NCI-H524 (cell line): ENCODE measurements at places on chromosomes 6 and 20.
A peak's percentile ranks its signal among the peaks of the same experiment; 100 is the strongest.

GRCh38 chr20:4195499-4195898 is 180.1 kb upstream of the RNF24 start:
- peak; percentile 30 for DNase-seq

DNA sequence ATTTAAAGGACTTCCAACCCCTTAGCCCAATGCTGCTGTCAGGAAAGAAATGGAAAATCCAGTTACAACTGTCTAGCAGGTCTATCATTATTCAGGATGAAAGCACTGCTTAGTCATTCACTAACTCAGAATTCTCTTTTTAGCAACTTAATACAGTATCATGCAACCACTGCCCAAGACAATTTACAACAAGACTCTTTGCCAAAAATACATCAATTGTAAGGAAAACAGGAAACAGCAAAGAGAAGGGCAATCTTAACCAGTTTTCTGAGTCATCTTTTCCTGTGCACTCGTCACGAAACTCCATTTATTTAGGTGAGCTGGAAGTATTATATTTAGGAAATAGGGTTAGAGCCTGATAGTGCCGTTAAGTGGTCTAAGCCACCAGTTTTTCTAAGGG is 1197.7 kb upstream of the CITED2 start:
- DNase-seq = no peak

GRCh38 chr20:61734733-61735502 is 330.8 kb downstream of the TAF4 start:
- DNase-seq = no peak

GRCh38 chr6:7451326-7451725 is 61.7 kb downstream of the RIOK1 start:
- DNase-seq = no peak

GRCh38 chr6:42294759-42295158 is 77.1 kb upstream of the MRPS10 start:
- no peak for DNase-seq

GRCh38 chr20:59144831-59145196 is 18.8 kb upstream of the ZNF831 start:
- no peak for DNase-seq

DNA sequence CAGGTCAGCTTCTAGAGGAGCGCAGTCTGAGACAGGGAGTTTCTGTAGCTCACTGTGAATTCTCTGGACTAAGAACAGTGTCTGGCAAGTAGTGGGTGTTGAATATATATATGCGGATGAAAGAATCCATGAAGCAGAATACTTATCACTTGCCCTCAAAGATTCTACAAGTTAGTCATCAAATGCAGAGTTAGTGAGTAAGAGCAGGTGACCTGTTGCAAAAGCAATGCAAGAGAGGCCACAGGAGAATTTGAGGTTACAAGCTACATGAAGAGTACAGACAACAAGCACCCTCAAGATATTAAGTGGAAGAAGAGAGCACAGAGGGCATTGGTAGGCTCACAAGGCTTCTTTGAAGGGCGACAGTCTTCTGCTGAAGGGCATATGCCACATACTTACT is 103.4 kb upstream of the BTBD3 start:
- DNase-seq = no peak

- DNase-seq = no peak
Measured at GRCh38 chr20:41318271-41318649, 729 bp upstream of the ZHX3 start.

- DNase-seq = no peak
Measured at GRCh38 chr6:115969207-115969929, 91.3 kb downstream of the FRK start.

DNA sequence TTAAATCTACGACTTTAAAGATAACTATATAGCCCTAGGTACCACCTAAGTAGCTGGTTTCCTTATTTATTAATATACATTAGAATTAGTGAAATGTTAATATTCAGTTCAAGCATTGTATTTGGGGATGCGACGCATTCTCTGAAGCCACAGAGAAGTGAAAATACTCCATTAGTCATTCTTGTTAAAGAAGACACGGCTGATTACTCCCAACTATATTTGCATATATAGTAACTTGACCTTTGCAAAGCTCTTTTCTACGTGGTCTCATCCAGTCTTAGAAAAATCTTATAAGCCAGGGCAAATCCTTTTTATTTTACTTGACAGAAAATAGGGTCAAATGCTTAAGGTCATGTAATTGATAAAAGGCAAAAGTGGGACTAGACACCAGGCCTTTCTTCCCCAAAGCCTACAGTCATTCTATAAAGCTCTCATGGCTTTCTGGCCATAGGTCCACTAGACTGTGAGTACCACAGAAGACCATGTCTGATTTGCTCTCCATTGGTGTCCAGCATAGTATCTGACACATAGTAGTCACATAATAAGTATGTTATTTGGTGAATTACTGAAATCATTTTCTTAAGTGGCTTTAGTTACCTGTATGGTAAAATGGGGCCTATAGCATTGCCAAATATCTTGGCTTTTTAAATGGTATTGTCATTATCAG is 11.3 kb downstream of the ZHX3 start:
- no peak for DNase-seq

DNA sequence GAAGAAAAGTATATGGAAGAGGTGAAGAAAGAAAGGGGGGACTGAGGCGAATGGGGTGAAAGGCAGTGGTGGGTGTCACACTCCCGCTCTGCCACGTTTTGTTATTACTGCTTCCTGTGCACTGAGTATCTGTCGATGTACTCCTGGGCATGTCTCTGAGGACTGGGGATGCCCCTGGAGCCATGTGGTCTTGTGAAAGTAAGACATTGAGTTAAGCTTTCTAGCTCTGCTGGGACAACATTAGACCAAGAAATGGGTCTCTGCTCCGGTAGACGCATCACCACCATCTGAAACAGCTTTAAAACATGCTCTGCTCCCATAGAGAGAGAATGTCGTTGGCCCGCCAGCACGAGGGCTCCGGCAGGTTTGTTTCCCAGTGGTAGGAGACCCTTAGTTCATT is 40.0 kb downstream of the IRF4 start:
- no peak for DNase-seq

DNA sequence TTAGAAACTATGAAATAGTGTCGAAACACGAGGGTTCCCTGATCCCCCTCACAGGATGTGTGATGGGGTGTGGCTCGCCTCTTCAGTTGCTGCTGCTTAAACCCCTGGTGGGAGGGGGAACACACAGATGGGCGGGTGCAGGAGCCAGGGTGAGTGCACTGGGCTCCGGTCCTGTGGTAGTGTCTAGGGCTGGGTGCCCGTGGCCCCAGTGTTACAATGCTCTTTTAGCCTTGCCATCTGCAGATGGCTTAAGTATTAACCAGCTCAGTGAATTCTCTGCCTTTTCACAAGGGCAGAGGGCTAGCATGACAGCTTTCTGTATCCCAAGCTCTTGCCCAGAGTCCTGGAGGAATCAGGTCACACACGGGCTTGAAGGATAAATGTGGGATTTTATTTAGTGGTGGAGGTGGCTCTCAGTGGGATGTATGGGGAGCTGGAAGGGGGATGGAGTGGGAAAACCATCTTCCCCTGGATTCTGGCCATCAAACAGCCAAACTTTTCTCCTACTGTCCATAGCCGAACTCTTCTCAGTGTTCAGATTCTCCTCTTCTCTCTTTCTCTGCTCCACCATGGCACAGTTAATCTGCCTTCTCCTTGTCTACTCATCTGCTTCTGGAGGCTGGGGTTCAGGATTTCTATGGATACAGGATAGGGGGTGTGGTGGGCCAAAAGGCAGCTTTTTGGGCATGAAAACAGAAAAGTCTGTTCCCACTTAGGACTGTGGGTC is 659.0 kb downstream of the EPM2A start:
- peak; percentile 62 for DNase-seq

DNA sequence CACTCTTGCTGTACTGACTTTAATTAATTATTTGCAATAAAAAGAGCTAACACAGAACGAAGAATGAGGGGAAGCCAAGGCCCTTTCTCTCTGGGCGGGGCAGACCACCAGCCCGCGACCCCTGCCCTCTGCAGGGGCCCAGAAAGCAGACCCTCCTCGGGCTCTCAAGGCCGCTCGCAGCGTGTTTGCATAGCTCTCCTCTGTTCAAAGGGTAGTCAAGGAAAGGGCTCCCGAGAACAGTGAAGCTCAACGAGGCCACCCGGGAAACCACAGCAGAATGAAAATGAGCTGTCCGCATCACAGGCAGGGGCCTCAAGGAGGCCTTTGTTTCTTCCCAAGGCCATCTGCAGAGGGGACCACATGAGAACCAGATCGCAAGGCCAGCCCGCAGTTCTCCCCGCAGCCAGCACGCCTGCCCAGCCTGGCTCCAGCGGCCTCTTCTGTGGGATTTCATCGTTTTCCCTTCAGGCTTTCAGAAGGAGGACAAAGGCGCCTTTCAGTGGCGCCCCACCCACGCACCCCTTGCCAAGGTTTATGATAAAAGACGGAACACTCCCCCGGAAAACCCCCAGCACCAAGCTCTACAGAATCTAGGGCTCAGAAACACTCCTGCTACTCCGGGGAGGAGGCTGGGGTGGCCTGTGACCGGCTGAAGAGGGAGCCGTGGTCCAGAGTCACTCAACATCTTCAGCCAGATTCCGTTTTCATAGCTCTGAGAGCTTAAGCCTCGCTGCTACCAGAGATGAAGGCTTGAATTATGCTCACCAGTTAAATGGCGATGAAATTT is 25.3 kb downstream of the ACSS1 start:
- DNase-seq = no peak

DNA sequence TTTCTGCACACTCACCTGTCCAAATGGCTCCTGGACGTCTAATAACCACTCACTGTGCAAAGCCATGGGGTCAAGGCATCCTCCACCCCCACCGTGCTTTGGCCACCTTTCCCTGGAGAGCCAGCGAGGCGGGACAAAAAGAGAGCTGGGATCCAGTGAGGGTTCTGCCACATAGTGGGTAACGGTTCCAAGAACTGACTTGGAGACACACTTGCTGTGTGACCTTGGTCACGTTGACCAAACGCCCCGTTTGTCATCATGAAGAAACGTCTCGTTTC is 287.2 kb downstream of the TFAP2C start:
- DNase-seq = no peak

GRCh38 chr20:42018979-42019378 is 400.8 kb upstream of the CHD6 start:
- DNase-seq = peak; percentile 50

DNA sequence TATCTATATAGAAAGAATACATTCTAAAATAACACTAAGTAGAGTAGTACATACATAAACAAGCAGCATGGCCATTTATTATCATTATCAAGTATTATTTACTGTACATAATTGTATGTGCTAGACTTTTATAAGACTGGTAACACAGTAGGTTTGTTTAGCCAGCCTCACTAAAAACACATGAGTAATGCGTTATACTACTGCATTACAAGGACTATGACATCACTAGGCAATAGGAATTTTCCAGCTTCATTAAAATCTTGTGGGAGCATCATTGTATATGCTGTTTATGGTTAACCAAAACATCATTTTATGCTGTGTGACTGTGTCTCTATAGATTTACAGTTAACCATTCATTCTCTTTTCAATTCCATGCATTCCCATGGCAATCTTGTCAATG is 131.7 kb upstream of the HDGFL1 start:
- no peak for DNase-seq

DNA sequence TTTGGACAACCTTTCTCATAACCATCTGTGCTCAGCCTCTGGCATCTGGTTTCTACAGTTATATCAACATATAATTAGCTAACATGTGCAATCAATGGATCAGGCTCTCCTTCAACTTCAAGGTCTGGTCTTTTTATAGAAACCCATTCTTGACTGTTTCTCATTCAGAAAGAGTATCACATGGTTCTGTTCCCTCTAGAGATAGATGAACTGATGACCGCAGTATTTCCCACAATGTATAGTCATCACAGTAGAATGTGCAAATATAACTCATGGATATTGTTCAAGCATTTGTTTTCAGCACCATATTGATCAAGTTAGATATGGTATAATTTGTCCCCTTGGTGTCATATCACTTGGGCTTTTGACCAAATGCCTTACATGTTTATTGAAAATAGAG is 656.2 kb downstream of the FRK start:
- DNase-seq = no peak

DNA sequence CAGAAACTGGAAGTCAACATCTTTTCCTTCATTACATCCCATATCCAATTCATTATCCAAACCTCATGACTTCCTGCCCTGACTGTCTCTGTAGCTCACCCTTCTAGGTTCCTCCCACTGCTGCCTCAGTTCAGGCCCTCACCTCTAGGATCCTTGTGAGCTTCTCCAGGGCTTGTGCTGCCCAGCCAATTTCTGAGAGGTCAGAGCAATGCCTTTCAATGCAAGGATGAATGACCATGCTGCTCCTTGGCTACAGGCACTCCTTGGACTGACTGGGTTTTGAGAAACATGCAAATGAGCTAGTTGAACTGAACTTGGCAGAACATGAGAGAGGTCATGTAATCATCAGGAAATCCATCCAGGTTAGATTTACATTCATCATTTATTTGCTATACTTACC is 173.4 kb downstream of the KIF16B start:
- no peak for DNase-seq

DNA sequence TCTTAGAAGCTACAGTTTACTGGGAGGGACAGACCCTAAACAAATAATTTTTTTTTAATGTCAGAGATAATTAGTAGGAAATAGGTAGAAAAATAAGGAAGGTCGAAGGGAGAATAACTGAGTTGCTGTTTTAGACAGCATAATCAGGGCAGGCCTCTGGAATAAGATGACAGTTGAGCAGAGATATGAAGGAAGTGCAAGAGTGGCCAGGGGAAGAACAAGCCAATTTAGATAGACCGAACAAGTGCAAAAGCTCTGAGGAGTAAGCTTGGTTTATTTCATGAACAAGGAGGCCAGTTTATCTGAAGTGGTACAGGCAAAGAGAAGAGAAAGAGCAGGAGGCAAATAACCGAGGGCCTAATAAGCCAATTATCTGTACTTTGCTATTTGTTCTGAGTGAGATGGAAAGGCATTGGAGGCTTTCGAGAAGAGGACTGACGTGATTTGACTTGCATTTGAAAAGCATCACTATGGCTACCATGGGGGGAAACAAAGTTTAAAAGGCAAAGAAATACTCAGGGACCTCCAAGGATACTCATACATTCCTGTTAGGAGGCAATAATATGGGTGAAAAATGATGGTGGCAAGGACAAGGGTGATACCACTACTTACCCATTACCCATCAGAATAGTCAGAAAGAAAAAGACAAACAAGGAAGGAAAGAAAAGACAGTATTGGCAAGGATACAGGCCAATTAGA is 19.7 kb downstream of the PROCR start:
- DNase-seq = no peak

DNA sequence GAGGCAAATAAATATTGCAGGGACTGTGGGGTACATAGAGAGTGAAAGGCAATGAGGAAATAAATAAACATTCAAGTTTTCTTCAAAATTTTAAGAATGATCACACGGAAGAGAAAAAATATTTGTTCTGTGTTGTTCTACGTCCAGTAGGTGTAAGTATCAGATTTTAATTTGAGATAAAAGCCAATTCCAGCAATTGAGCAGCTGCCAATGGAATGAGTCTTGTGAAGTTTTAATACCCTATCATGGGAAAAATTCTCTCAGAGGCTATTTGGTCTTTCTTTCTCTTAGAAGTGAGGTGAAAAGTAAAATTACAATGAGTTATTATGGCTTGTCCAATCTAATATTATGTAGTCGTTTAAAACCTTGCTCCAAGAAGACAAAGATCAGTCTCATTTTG is 195.7 kb upstream of the CITED2 start:
- DNase-seq = no peak
